ENCODE measurements at places on chromosomes 13 and 19. TPM values are rescaled to one million over a fixed set of nuclear protein-coding genes. Genes with fewer than 3 reads are reported as not detected.

DNA sequence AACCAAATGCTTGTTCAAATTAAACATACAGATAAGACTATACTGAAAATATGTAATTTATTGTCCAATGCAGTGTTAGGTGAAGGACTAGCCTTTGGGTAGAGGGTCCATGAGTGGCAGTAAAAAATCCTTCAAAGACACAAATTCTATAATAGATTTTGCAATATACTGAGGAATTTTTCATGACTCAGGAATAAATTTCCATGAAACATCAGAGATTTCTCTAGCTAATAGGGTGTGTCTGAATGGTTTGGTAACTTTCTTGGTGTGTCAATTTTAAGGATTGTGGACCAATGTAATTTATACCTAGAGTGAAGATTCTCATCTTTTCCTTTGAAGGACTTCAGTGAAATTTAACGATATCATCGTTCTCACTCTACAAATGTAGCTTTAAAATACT, 546.7 kb downstream of the SLITRK5 start:
- no peaks in the 10 kb centered on the region for H3K36me3 ChIP-seq
- no peaks in the 10 kb centered on the region for H3K27me3 ChIP-seq
- DNase-seq: no peak

GRCh38 chr13:99507054-99507453, 5.8 kb downstream of the TM9SF2 start:
- H3K4me1 ChIP-seq: peaks cover 63% of the 10 kb centered on the region
- no peak for DNase-seq
- H3K27ac ChIP-seq: no peak overlapping the region

DNA sequence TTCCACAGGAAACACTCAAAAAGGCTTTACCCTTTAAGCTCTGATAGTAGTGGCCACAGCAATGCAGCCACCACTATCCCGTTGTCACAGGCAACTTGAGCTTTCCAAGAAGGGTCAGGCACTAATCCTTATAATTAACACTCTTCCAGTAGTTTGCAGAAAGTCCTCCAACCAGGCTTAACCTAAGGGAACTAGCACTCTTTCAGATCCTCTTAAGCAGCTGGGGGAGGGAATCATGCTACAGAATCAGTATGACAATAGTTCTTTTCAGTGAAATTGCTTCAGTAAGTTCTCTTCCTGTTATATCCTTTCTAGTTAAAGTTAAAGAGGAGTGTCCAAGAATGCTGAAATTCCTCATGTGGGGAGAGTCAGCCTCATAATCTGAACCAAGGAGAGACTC, 82.2 kb downstream of the TNFSF11 start:
- H3K27me3 ChIP-seq: peaks cover 10% of the 10 kb centered on the region
- no peak overlapping the region for H3K4me3 ChIP-seq

GRCh38 chr13:110634558-110634957, 19.2 kb downstream of the NAXD start:
- peak overlapping the region; percentile 69 for H3K27ac ChIP-seq
- no peaks in the 10 kb centered on the region for H3K4me1 ChIP-seq
- H3K27me3 ChIP-seq: no peaks in the 10 kb centered on the region

GRCh38 chr13:75739244-75739868, 103.2 kb downstream of the LMO7 start:
- H3K27ac ChIP-seq: no peak overlapping the region
- H3K27me3 ChIP-seq: no peaks in the 10 kb centered on the region
- no peaks in the 10 kb centered on the region for H3K4me1 ChIP-seq
- DNase-seq: no peak
- no peaks in the 10 kb centered on the region for H3K36me3 ChIP-seq

GRCh38 chr13:33018886-33019285, 2.7 kb downstream of the KL start:
- no peak overlapping the region for H3K27ac ChIP-seq
- DNase-seq: no peak
- no peak overlapping the region for H3K4me3 ChIP-seq
- H3K27me3 ChIP-seq: no peaks in the 10 kb centered on the region
- H3K4me1 ChIP-seq: no peaks in the 10 kb centered on the region

DNA sequence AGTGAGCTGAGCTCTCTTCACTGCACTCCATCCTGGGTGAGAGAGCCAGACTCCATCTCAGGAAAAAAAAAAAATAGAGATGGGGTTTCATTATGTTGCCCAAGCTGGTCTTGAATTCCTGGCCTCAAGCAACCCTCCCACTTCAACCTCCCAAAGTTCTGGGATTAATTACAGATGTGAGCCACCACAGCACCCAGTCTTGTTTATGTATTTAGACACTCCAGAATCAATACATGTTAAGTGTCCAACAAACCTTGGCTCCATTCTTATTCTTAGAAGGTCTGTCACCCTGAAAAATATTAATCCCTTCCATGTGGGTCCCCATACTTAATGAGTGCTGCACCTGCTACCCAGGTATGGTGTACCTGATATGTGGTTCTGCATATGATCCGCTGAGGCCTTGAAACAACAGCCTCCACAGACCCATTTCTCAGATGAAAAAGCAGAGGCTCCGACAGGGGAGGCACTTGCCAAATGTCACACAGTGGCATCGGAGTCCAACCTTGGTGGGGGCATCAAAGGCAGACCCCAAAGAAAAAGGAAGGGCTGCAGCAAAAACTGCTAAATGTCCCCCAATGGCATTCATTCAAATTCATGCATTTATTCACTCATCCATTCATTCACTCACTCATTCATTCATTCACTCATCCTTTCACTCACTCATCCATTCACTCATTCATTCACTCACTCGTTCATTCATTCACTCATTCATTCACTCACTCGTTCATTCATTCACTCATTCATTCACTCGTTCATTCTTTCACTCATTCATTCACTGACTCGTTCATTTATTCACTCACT, 16.7 kb downstream of the TICAM1 start:
- no peak overlapping the region for H3K27ac ChIP-seq
- no peaks in the 10 kb centered on the region for H3K36me3 ChIP-seq
- peaks cover 6% of the 10 kb centered on the region for H3K4me1 ChIP-seq
- no peaks in the 10 kb centered on the region for H3K27me3 ChIP-seq
- DNase-seq: no peak

DNA sequence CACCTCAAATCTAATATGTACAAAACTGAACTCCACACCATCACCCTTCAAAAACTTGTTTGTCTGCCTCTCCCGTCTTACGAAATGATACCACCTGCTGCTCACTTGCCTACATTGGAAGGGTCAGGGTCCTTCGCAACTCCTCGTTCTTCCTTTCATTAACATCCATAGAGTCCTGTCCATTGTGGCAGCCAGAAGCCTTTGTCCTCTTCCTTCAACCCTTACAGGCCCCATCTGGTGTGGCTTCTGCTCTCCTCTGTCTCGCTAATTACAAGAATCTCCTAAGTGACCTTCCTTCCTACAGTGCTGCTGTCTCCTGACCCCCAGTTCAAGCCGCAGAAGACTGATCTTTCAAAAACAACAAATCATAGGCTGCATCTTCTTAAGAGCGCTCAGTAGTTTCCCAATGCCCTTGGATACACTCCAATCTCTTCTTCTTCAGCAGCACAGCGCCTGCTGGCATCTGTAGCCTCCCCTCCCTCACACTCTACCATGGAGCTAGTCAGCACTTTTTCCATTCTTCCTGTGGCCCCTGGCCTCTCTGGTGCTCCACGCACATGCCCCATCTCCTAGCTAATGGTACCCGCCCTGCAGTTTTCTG, 382.7 kb downstream of the LIG4 start:
- H3K36me3 ChIP-seq: no peaks in the 10 kb centered on the region
- no peak for DNase-seq
- H3K27ac ChIP-seq: no peak overlapping the region
- H3K27me3 ChIP-seq: no peaks in the 10 kb centered on the region
- no peaks in the 10 kb centered on the region for H3K4me1 ChIP-seq

DNA sequence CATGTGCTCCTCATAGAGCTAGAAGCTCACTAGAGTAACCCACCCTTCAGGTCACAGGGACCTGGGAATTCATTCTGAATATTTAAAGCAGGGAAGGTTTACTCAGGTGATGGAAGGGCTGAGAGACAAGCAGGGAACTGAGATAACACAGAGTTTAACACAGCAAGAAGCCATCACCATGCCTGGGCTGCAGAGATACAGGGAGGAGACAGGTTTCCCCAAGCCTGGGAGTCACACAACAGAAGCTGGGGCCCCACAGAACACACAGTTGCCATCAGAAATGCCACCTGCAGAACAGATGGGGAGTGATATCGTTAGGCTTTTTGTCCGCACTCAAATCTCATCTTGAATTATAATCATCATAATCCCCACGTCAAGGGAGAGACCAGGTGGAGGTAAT, 7.9 kb upstream of the CYSLTR2 start:
- H3K27me3 ChIP-seq: no peaks in the 10 kb centered on the region
- peaks cover 9% of the 10 kb centered on the region for H3K4me1 ChIP-seq
- no peak overlapping the region for H3K27ac ChIP-seq
- H3K4me3 ChIP-seq: no peak overlapping the region

GRCh38 chr13:99974939-99975561, 3.5 kb upstream of the ZIC5 start:
- H3K27me3 ChIP-seq: peaks cover 96% of the 10 kb centered on the region
- H3K4me1 ChIP-seq: peaks cover 18% of the 10 kb centered on the region
- no peak for DNase-seq
- H3K36me3 ChIP-seq: no peaks in the 10 kb centered on the region
- no peak overlapping the region for H3K27ac ChIP-seq

DNA sequence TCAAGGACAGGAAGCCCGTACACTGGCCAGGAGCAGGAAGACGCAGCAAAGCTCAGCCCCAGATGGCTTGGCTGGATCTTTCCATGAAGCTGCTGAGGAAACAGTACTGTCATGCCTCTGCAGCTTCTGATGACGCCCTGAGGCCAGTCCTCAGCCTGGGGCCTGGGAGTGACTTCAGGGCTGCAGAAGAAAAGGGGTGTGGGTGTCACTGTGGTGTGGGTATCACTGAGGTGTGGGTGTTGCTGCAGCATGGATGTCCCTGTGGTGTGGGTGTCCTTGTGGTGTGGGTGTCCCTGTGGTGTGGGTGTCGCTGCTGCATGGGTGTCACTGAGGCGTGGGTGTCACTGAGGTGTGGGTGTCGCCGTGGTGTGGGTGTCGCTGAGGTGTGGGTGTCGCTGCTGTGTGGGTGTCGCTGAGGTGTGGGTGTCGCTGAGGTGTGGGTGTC, 12.0 kb upstream of the GAS6 start:
- H3K27me3 ChIP-seq: no peaks in the 10 kb centered on the region
- H3K36me3 ChIP-seq: no peaks in the 10 kb centered on the region
- H3K4me3 ChIP-seq: no peak overlapping the region
- no peaks in the 10 kb centered on the region for H3K4me1 ChIP-seq
- no peak overlapping the region for H3K27ac ChIP-seq

DNA sequence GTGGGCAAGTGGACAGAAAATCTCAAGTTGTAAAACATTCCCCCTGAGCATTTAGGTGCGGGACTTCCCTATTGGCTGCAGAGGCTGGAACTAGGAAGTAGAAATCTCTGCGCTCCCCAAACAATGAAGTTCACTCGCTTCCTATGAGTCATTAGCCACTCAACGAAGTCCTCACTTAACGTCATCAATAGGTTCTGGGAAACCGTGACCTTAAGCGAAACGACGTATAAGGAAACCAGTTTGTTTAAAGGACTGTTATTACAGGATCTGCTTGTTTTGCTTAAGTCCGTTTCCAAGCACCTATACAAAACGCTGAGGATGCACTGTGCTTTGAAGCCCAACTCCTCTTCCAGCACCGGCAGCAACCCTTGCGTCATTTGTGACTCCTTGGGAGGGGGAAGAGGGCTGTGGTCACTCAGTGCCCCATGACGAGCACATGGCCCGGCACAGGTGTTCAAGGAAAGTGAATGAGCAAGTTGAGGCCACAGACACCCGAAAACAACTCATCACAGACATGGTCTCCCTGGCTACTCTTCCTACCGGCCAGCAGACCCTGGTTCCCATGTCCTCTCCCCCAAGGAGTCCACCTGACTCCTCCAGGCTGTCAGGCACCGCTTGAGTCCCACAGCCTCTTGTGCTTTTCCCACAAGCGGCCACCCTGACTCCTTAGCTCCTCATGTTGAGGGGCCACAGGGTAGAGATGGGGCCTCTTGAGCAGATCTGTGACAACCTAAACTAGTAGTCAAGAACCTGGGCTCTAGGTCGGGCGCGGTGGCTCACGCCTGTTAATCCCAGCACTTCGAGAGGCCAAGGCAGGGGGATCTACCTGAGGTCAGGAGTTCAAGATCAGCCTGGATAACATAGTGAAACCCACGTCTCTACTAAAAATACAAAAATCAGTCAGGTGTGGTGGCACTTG, 4.8 kb downstream of the RPS16 start:
- H3K36me3 ChIP-seq: no peaks in the 10 kb centered on the region
- peaks cover 20% of the 10 kb centered on the region for H3K4me1 ChIP-seq
- no peak overlapping the region for H3K4me3 ChIP-seq
- peak overlapping the region; percentile 71 for H3K27ac ChIP-seq
- H3K27me3 ChIP-seq: no peaks in the 10 kb centered on the region

GRCh38 chr13:20825477-20825875, 51.7 kb upstream of the EEF1AKMT1 start:
- no peak overlapping the region for H3K4me3 ChIP-seq
- H3K4me1 ChIP-seq: no peaks in the 10 kb centered on the region
- DNase-seq: no peak

The ATXN8OS gene
- polyA plus RNA-seq: not detected

The GRWD1 gene
- 6.6 TPM for polyA plus RNA-seq

The OR7A5 gene
- 0.11 TPM for polyA plus RNA-seq

The C19orf73 gene
- 1.1 TPM for polyA plus RNA-seq
